Esophagus squamous epithelium (tissue), 5 donors: ENCODE measurements at places on chromosomes 11 and 22.

GRCh38 chr22:30221121-30221992 lies 25.2 kb downstream of the LIF start:
- no peak for DNase-seq

- DNase-seq, result no peak
Observed at GRCh38 chr11:67493548-67494370, 10.9 kb downstream of the AIP start.

DNA sequence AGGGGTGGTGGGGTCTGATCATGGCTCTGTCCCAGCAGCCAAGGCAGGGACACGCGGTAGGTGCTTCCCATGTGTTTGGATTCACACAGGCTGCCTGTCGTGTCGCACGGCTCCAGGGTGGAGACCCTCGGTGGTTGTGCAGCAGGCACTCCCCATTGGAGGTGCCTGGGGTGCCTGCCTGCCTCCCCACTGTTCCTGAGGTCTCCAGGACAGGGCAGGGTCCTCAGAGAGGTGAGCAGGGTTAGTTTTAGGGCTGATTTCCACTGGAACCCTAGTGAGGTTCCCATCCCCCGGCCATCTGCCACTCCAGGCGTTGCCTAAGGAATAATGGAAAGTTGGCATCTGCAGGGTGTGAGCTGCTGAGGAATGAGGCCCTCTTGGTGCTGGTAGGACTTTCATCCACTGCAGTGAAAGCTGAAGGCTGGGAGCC lies 32.3 kb downstream of the OSBPL5 start:
- DNase-seq, result no peak

GRCh38 chr11:69344570-69345145 lies 50.7 kb downstream of the MYEOV start:
- DNase-seq, result no peak

DNA sequence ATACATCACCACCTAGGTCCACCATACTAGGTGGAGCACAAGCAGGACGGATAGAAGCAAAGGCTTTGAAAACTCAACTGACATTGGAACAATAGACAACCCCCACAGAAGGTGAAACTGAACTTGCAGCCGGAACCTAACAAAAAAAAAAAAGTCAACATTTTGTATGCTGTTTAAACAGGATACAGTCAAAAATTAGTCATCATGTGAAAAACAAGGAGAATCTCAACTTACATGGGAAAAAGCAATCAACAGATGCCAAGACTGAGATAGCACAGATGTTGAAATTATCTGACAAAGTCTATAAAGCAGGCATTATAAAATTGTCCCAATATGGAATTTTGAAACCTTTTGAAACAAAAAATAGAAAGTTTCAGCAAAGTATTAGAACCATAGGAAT lies 123.8 kb downstream of the RAB38 start:
- no peak for DNase-seq

- DNase-seq, result no peak
Observed at GRCh38 chr11:3907590-3907989, 52.1 kb downstream of the STIM1 start.

GRCh38 chr11:42552786-42553185 lies 759.0 kb upstream of the API5 start:
- DNase-seq, result no peak

DNA sequence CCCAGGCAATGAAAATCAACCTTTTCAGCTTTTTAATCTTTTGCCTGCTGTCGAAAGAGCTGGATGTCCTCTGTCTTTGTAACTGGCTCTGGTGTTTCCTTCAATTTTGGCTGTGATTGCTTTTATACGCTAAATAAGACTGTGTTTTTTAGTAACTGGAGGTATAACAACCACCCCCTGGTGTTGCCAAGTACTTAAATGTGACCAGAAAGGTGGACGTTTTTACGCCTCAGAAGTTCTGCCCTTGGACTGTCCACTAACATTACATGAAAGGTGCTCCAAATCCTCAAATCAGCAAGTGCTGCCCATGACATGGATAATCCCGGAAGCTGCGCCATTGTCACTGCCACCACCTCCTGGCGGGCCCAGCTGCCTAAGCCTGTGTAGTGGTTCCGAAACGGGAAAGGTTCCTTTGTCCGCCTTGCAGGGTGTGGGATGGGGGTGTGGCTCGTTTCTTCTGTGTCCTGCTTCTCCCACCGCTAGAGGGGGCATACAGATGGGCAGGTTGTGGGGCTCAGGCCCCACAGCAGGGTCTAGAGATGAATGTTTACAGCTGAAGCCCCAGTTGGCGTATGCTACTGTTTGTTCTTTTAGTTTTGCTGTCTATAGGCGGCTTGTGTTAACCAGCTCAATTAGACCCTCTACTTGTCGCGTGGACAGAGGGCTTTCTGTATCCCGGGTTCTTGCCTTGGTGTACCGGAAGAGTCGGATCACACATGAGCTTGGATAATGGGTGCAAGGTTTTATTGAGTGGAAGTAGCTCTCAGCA lies 82.2 kb upstream of the SEPTIN5 start:
- DNase-seq, result no peak

GRCh38 chr11:71148716-71149115 lies 103.7 kb downstream of the SHANK2 start:
- no peak for DNase-seq

DNA sequence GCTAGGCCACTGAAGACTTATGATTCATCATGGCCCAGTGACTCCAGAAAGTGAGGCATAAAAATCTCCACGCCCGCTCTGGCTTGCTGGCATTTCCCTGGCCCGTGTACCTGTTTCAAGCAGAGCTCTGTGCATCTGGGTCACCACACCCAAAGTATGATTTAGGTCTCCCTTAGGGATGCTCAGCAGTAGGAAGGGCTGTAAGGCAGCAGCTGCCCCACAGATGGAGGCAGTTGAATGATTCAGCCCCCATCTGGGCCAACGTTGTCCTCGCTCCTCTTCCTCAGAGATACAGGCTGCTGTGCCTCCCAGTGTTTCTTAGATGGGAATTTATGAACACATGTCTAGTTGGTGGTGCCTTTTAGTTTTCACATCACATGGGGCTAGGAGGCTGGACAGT lies 21.6 kb downstream of the GPR83 start:
- no peak for DNase-seq

DNA sequence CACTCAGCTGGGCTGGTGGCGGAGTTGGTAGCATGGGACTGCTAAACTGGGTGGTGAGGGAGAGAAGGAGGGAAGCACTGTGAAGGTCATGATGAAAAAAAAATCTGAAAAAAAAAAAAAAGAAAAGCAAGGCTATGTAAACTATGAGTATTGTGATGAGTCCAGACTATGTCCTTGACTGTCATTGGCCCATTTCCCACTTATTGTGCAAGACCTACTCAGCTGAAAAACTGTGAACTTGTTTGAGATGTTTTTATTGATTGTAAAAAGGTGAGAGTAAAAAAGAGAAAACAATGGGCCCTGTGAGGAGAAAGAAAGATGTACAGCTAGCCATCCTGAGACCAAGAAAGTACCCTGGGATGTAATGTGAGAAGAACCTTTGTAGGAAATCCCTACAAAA lies 798.4 kb upstream of the TENM4 start:
- no peak for DNase-seq

GRCh38 chr11:118010738-118011461 lies 24.7 kb downstream of the IL10RA start:
- DNase-seq, result no peak

DNA sequence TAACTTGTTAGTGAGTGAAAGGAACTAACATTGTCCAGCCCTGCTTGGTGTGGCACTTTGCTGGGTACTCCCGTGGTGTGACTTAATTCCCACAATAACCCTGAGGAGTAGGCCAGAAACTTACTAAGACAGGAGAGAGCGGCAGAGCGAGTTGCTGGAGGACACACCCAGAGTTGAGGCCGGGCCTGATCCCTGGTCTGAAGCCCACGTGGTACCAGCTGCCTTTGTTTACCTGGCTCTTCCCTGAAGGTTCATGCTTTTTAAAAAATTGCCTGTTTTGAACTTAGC lies 594 bp downstream of the MPST start:
- DNase-seq, result no peak

- no peak for DNase-seq
Observed at GRCh38 chr22:40213478-40213877, 35.8 kb downstream of the TNRC6B start.

DNA sequence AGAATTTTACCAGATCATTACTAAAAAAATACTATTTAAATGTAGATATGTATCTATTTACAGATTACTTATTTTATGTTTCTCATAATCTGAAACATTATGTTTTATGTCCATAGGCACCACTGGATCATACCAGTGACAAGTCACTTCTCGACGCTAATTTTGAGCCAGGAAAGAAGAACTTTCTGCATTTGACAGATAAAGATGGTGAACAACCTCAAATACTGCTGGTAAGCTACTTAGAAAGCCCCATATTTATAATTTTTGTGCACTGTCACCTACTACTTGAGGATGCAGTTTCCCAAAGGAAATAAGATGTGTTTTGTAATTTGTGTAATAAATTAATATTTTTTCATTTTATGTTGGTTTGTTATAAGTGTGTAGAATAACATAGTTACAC lies 42.6 kb downstream of the USP47 start:
- no peak for DNase-seq

DNA sequence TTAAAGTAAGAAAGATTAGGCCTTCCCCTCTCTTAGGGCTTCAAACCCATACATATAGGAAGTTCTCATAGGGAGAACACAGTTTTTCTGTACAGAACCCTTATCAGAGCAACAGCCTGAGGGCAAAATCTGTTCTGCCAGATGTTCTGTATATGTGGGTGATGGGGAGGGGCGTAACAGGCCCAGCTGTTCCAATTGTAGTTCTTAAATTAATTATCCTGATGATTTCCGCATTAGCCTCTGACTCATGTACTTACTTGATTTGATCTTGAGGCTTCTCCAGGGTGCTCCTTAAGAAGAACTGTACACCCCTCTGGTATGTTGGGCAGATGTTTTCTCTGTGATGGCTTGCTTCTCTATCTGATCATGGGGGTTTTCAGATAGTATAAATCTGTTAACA lies 123.1 kb upstream of the C11orf87 start:
- no peak for DNase-seq

DNA sequence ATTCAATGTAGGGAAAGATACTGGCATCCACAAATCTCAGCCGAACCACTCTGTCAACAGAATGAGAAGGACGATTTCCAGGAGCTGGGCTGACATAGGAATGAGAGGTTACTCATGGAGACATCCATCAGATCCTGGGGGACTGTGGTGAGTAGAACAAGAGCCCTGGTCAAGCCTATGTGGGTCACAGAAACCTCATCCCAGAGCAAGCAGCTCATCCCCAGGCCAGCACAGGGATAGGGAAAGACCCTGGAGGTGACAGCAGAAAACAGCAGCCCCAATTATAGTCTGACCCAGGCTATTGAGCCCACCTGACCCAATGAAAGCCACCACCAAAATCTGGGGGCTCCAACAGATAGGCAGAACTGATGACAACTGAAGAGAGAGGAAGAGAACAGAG lies 128.0 kb upstream of the SERPIND1 start:
- DNase-seq, result no peak

DNA sequence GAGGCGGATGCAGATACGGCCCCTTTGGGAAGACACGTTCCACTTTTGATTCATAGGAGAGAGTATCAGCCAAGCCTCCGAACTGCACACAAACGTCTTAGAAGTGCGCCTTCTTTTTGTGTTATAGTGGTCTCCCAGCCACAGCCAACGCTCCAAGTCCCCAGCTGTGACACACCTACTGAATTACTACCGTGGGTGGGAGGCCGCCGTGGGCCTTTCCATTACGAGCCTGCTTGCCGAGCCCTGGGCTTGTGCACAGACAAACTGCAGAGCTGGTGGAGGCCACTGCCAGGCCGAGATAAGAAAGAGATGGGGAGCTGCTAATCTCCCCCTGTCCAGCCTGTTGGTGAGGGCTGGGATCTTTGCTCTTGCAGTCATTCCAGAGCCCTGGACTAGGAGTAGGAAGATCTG lies 761 bp downstream of the HMBS start:
- no peak for DNase-seq

DNA sequence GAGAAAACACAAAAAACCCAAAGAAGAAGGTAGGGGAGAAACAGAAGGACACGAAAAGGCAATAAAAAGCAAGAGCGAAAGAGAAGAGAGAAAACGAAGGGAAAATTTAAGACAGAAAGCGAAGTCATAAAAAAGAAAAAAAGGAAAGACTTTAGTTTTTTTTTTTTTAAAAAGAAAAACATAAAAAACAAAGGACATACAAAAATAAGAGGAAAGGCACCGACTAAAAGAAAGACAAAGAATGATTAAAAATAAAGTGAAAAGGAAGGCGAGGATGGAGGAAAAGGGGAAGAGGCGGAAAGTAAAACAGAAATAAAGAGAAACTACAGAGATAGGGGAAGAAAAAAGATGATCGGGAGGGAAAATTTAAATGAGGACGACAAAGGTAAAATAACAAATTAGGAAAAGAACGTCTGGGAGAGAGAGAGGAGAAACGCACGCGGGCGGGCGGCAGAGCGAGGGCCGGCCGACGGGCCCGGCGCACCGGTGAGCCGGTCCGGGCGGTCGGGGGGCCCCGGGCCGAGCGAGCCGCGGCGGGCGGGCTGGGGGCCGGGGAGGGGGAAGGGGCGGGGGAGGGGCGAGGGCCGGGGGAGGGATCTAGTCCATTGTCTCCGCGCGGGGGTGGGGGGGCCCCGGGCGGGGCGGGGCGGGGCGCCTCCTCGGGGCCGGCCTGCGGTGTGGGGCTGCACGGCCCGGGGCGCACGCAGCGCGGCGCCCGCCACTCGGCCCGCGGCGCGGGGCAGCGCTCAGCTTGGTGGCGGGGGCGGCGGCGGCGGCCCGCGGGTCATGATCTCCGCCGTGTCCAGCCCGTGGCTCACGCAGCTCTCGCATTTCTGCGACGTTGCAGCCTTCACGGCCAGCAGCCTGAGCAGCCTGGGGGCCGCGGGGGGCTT lies at the start of gene TBX1:
TBX1 (plus strand) TSS at position 721 of the 893 bp plus-strand sequence; CDS start at position 787, 66 bp downstream.
- no peak for DNase-seq

DNA sequence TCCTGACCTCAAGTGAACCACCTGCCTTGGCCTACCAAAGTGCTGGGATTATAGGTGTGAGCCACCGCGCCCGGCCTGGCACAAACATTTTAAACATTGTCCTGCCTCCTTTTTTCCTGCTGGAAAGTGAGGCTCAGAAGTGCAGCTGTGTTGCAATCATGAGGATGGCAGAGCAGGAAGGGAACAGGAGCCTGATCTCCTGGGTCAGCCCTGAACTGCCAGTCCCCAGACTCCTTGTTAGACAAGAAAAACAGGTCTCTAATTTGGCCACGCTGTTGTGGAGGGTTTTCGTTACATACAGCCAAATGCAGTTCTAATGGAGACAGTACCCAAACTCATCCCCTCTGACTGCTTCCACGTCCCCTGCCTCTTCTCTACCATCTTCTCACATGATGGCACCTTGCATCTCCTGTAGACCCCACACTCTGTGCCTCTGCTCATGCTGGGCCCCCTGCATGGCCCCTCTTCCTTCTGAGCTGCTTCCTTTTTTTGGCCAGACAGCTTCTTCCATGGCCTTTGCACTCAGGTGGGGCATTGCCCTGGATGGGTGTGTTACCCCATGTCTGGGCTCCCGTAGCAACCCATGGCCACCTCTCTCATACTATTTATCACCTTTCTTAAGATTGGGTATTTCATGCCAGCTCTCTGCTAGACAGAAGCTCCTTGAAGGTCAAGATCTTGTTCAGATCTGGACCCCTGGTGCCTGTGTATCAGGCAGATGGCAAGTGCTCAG lies 227.1 kb downstream of the CEP164 start:
- DNase-seq, result no peak

GRCh38 chr22:46367707-46368191 lies 32.2 kb downstream of the TRMU start:
- no peak for DNase-seq

GRCh38 chr22:30390974-30391691 lies 3.9 kb upstream of the RNF215 start:
- DNase-seq, result no peak
